ENCODE measurements at places on chromosomes 16 and 17. TPM values are rescaled to one million over a fixed set of nuclear protein-coding genes. Genes with fewer than 3 reads are reported as not detected.

DNA sequence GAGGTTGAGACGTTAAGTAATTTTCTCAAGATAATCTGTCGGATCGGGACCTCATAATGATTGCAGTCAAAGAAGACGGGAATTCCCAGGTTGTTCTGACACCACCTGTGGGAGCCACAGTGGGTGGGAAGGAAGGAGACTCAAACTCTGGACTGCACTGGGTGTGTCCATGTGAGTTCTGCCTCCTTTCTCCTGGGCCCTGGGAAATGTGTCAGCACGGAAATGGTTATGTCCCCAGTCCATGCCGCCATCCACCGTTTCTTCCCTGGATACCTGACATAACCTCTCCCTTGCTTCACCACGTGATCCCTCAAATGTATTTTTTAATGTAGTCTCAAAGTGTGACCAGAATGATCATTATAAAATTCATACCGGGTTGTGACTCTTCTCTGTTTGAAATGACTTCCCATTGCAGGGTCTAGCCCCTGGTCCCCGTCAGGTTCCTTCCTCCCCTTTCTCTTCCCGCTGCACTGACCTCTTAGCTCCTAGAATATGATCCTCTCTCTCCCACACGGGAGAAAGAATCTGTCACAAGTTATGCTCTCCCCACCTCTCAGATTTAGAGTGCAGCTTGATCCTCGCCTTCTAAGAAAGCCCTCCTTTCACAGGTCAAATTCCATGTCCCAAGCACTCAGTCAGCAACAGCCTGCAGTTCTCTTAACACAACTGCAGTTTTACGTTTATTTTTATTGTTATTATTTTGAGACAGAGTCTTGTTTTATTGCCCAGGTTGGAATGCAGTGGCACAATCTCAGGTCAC lies 820.0 kb upstream of the EEF2KMT start:
- DNase-seq, result no peak
- no peak overlapping the region for H3K4me3 ChIP-seq
- no peaks in the 10 kb centered on the region for H3K4me1 ChIP-seq
- no peaks in the 10 kb centered on the region for H3K27me3 ChIP-seq
- no peaks in the 10 kb centered on the region for H3K36me3 ChIP-seq

DNA sequence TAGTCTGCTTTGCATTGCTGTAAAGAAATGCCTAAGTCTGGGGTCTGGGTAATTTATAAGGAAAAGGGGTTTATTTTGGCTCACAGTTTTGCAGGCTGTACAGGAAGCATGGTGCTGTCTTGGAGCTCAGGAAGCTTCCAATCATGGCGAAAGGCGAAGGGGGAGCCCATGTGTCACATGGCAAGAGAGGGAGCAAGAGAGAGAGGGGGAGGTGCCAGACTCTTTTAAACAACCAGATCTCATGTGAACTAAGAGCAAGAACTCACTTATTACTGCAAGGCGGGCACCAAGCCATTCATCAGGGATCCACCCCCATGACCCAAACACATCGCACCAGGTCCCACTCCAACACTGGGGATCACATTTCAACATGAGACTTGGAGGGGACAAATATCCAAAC lies 148.2 kb upstream of the HS3ST2 start:
- H3K36me3 ChIP-seq, result no peaks in the 10 kb centered on the region
- H3K4me1 ChIP-seq, result no peaks in the 10 kb centered on the region
- H3K27me3 ChIP-seq, result no peaks in the 10 kb centered on the region
- no peak overlapping the region for H3K27ac ChIP-seq
- DNase-seq, result peak; percentile 44

DNA sequence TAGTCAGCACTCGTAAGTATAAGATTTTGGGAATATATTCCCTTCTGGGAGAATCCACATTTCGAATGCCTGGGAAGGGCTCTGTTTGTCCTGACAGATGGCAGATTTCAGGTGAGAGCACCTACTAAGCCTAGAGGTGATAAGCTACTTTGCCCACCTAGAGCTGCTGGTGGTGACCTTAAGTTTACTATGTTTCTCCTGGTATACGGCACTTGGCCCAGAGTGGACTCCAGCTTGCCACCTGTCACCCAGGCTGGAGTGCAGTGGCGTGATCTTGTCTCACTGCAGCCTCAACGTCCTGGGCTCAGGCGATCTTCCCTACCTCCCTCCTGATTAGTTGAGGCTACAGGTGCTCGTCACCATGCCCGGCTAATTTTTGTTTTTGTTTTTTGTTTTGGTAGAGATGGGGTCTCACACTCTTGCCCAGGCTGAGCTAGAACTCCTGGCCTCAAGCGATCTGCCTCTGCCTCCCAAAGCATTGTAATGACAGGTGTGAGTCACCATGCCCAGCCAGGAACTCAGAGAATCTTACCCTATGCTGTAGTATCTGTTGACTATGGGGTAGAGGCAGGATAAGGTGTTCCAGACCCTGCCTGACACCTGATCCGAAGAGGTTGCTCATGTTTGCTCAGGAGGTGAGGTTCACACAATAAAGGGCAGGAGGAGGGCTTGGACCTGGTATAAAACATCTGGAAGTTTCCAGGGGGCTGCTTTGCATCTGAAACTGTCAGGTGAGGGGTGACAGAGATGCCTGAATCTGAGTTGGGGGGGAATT lies at the start of gene ZG16:
TSS of gene ZG16 (plus strand) at position 681 of the 775 bp plus-strand sequence. CDS start 1,011 bp downstream, outside the sequence.
- H3K36me3 ChIP-seq, result no peaks in the 10 kb centered on the region
- no peaks in the 10 kb centered on the region for H3K27me3 ChIP-seq
- H3K4me3 ChIP-seq, result no peak within 1 kb of the TSS
- no peak within 1 kb of the TSS for H3K27ac ChIP-seq
- DNase-seq, result no peak

DNA sequence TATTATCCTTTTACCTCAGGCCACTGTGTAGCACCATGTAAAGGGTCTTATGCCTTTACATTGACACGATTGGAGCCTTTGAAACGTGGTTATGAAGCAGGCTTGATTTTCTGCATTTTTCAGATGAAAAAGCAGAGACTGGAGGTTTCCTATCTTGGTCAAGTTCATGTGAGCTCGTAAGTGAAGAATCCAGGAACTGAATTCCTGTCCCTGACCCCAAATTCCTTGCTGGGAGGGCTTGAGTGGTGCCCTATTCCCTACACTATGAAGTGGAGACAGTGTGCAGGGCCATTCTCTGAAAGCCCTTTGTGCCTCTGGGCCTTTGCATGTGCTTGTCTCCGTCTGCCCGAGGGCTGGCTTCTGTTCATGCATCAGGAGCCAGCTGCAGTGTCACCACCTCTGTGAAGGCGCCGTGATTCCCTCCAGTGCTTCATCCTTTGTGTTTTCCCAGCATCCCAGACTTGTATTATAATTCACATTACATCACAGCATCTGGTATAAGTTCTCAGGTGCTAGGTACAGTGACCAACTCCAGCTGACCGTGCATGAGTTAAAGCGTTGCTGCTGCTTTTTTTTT lies 181.1 kb downstream of the SNX29 start:
- DNase-seq, result no peak
- no peaks in the 10 kb centered on the region for H3K27me3 ChIP-seq
- H3K36me3 ChIP-seq, result no peaks in the 10 kb centered on the region
- H3K27ac ChIP-seq, result no peak overlapping the region
- H3K4me1 ChIP-seq, result no peaks in the 10 kb centered on the region

DNA sequence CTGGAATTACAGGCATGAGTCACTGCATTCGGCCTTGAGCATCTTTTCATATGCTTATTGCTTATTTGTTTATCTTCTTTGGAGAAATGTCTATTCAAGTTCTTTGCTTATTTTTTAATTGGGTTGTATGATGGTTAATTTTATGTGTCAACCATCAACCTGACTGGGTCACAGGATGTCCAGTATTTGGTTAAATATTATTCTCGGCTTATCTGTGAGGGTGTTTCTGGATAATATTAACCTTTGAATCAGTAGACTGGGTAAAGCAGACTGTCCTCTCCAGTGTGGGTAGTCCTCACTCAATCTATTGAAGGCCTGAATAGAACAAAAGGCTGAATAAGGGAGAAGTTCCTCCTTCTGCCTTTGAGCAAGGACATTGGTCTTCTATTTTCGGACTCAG lies 142.0 kb downstream of the SSH2 start:
- no peak for DNase-seq
- no peak overlapping the region for H3K4me3 ChIP-seq
- H3K27ac ChIP-seq, result peak overlapping the region; percentile 40
- H3K27me3 ChIP-seq, result no peaks in the 10 kb centered on the region
- H3K36me3 ChIP-seq, result no peaks in the 10 kb centered on the region

- no peak for DNase-seq
- no peaks in the 10 kb centered on the region for H3K27me3 ChIP-seq
- H3K4me1 ChIP-seq, result peaks cover 14% of the 10 kb centered on the region
Observed at GRCh38 chr17:30290696-30291542, 825 bp downstream of the BLMH start.

- peak overlapping the region; percentile 75 for H3K4me3 ChIP-seq
- H3K4me1 ChIP-seq, result peaks cover 6% of the 10 kb centered on the region
- no peak overlapping the region for H3K27ac ChIP-seq
- H3K36me3 ChIP-seq, result peaks cover 36% of the 10 kb centered on the region
- H3K27me3 ChIP-seq, result no peaks in the 10 kb centered on the region
Observed at GRCh38 chr17:49414271-49414621, 436 bp downstream of the PHB1 start.

DNA sequence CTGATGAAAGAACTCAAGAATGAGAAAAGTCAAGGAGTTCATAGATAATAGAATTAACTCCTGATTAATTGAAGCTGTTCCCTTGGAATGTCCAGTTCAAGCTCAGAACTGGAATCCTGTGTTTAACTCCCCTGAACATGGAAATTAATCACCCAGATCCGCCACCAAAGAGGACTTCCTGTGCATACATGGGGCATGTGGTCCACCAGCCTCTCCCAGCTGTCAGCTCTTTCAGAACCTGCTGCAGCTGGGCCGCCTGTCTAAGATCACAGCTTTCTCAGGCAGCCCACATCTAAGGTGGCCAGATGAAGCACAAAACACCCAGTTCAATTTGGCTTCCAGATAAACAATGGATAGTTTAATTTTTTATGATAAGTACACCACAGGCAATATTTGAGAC lies 203.7 kb upstream of the COX10 start:
- no peak overlapping the region for H3K27ac ChIP-seq
- H3K27me3 ChIP-seq, result no peaks in the 10 kb centered on the region
- H3K4me1 ChIP-seq, result no peaks in the 10 kb centered on the region
- H3K36me3 ChIP-seq, result no peaks in the 10 kb centered on the region

GRCh38 chr16:4160658-4161430 lies 44.6 kb upstream of the ADCY9 start:
- no peak for DNase-seq
- no peaks in the 10 kb centered on the region for H3K27me3 ChIP-seq
- no peak overlapping the region for H3K4me3 ChIP-seq
- H3K36me3 ChIP-seq, result no peaks in the 10 kb centered on the region

DNA sequence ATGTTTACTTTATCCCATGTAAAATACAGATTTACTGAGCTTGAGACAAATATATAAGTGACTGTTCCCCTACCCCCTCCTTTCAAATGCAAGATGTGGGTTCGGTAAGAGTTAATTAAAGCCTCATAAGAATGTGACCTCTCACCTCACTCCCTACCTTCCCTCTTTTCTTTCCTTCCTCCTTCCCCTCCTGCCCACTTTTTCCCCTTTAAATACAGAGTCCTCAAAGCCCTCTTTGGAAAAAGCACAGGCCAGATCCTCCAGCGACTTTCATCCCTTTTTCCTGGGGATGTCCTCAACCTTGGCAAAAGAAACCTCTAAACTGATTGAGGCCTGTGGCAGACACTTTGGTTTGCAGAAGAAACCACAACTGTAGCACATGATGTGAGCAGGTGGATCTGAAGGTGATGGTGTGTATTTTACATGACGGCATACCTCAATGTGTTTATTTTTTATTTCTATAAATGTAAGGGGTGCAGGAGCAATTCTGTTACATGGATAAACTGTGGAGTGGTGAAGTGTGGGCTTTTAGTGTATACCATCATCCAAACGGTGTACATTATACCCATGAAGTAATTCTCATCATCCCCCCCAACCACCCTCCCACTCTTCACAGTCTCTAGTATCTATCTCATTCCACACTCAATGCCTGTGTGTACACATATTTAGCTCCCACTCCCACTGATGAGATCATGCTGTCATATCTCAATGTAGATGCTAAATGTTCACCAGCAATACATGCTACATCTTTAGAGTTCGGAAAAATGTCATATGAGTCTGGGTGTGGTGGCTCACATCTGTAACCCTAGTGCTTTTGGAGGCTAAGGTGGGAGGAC lies 77.7 kb downstream of the XYLT1 start:
- H3K27me3 ChIP-seq, result no peaks in the 10 kb centered on the region
- peaks cover 4% of the 10 kb centered on the region for H3K4me1 ChIP-seq
- DNase-seq, result no peak
- no peaks in the 10 kb centered on the region for H3K36me3 ChIP-seq
- H3K4me3 ChIP-seq, result no peak overlapping the region

DNA sequence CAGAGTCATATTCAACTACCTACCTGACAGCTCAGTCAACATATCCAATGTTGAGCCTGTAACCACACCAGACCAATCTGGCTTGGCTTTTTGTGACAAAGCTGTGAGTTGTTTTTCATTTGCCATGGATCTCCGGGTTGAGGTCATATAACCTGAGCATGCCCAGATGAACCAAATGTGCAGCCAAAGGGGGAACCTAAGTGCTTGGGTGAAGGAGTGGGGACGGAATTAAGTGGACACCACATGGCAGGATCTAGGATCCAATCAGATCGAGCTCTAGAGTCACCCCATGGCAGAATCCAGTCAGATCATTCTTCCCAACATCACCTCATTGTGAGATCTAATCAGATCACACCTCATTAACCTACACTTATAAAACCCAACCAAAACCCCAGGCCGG lies 258.6 kb downstream of the PHKB start:
- no peak overlapping the region for H3K4me3 ChIP-seq
- no peak overlapping the region for H3K27ac ChIP-seq
- no peak for DNase-seq
- no peaks in the 10 kb centered on the region for H3K36me3 ChIP-seq

DNA sequence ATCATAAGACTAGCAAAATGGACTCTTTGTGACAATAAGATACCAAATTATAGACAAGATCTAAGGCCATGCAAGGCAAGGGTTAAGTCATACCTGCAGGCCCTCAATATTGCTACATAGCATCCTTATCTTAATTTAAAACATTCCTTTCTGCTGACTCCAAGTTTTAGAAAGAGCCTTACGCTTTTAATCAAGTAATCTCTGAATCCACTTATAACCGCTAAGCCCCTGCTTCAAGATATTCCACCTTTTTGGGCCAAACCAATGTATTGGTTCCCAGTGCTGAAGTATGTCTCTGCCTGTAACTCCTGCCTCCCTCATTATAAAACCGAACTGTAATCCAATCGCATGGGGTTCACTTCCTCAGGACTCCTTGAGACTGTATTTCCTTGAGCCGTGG lies 255.4 kb downstream of the PHKB start:
- no peaks in the 10 kb centered on the region for H3K36me3 ChIP-seq
- H3K4me3 ChIP-seq, result no peak overlapping the region
- no peaks in the 10 kb centered on the region for H3K4me1 ChIP-seq
- no peak for DNase-seq
- no peaks in the 10 kb centered on the region for H3K27me3 ChIP-seq

SPATA22 gene
- total RNA-seq, result not detected

AMZ2 gene
- 41.6 TPM for total RNA-seq

C17orf75 gene
- 15.5 TPM for total RNA-seq

KRT9 gene
- not detected for total RNA-seq
